ENCODE measurements at places on chromosomes 1 and 21. TPM values are rescaled to one million over a fixed set of nuclear protein-coding genes. Genes with fewer than 3 reads are reported as not detected.

GRCh38 chr1:165600793-165601192 is 30.2 kb upstream of the MGST3 start:
- no peak for DNase-seq

- DNase-seq = no peak
These were observed 87.1 kb downstream of the VCAM1 start for GRCh38 chr1:100806601-100807000.

Gene CELSR2
- 1.5 TPM for total RNA-seq

DNA sequence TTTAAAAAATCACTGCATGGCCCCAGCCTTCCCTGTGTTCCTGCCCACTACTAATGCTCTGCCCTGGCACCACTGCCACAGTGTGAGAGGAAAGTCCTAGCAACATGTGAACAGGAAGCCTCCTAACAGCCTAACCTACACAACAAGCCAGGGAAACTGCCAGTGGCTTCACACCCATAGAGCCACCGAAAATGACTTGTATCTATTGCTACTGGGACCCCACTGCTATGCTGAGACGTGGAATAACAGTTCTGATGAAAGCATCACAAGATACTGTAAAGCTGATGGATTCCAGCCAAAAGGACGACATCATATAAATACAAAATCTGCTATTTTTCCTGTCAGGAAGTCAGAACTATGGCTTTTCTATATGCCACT is 74.9 kb downstream of the JAK1 start:
- DNase-seq = no peak

- no peak for DNase-seq
These were observed 35.5 kb downstream of the ZBTB17 start for GRCh38 chr1:15940110-15941043.

Gene KRTAP10-6
- total RNA-seq = not detected

Measured in HT1080 (cell line).